ENCODE measurements at places on chromosomes 7 and 10.

DNA sequence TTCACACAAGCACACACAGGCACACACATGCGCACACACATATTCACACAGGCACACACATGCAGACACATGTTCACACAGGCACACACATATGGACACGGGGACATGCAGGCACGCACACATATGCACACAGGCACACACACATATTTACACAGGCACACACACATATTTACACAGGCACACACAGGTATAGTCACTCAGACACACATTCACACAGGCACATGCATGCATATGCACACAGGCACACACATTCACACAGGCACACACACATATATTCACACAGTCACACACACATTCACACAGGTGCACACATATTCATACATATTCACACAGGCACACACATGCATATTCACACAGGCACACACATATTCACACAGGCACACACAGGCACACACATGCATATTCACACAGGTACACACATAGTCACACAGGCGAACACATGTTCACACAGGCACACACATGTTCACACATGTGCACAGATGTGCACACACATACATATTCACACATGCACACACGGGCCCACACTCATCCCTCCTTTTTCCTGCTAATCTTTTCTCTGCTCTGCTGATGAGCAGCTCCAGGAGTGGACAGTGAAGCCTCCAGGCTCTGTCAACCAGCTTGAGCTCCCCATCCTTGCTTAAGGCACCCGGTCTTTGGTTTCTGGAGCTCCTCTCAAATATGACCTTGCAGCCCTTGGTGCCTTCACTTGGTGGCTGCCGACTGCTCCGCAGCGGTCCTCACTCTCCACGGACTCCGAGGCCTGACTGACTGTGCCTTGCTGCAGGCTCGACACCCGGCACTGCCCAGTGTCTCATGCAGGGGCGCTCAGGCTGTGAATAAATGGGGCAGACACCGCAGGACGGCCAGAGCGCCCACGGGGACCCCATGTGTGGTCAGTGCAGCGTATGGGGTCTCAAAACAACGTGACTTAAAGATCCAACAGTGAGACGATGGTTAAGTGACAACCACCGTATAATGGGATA, 581.2 kb upstream of the MGMT start:
- DNase-seq = no peak

DNA sequence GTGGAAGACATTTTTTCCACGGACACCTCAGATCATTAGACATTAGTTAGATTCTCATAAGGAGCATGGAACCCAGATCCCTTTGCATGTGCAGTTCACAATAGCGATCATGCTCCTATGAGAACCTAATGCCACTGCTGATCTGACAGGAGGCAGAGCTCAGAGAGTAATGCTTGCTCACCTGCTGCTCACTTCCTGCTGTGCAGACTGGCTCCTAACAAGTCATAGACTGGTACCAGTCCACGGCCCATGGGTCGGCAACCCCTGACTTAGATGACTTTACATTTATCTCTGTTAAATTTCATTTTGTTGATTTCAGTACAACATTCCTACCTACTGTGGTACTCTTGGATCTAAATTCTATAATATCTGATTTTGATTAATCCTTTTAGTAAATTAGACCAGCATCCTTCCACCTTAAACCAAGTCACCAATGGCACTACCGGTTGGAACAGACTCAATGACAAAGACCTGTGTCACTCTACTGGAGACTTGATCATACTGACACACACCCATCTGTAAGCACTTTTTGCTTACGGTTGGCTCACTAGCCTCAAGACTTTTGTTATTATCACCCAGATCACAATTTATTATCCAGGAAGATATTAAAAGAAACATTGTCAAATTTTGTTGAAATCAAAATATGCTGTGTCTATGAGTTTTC, 8.0 kb upstream of the CCDC71L start:
- DNase-seq = no peak

- DNase-seq = no peak
Observed at GRCh38 chr7:48638041-48638440, 286.3 kb upstream of the CDC14C start.

GRCh38 chr7:150976529-150977381, 1.4 kb downstream of the KCNH2 start:
- no peak for DNase-seq

- no peak for DNase-seq
Observed at GRCh38 chr7:66348959-66349358, 143.8 kb downstream of the TPST1 start.

- no peak for DNase-seq
Observed at GRCh38 chr7:98802781-98803110, 67.1 kb downstream of the TMEM130 start.

DNA sequence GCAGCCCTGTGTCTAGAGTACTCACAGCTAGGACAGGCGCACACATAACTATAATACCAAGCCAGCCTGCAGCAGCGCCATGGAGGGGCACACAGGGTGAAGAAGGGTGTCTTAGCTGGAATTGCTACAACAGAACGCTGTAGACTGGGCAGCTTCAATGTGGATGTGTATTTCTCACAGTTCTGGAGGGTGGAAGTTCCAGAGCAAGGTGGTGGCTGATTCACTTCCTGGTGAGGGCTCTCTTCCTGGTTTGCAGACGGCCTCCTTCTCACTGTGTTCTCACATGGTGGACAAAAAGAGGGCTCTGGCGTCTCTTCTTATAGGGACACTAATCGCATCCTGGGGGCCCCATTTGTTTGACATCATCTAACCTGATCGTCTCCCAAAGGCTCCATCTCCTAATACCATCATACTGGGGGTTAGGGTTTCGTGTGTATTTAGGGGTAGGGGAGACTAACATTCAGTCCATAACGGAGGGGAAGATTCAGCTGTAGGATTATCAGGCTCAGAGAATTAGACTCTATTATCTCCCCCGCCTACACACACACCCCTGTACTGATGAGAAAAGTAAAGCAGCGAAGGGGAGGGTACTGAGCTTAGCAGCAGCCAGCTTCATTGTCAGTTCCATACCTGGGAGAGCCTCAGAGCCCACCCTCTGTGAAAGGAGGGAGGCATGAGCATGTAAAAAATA, 289.1 kb downstream of the CCDC3 start:
- DNase-seq = no peak

DNA sequence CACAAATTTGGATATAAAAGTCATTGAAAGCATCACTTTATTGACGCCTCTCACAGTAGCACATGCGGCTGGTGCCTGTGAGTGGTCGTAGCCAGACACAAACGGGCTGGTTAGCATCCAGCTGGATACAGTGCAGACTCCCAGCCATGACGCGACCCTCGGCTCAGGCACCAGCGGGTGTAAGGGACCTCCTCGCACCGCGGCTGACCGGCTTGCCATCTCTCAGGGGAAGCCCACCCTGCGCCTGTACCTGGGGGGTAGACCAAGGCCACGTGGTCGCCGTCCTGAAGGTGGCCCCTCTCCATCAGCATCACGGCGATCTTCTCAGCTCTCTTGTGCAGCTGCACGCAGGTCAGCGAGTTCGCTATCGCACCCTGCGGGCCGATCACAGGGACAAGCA, 213.8 kb downstream of the ZMYND11 start:
- DNase-seq = no peak

- no peak for DNase-seq
Observed at GRCh38 chr7:121271916-121272315, 56.9 kb upstream of the WNT16 start.

- no peak for DNase-seq
Observed at GRCh38 chr10:71358277-71358676, 38.4 kb upstream of the CDH23 start.

- no peak for DNase-seq
Observed at GRCh38 chr7:22962775-22963350, 51.1 kb downstream of the HYCC1 start.

DNA sequence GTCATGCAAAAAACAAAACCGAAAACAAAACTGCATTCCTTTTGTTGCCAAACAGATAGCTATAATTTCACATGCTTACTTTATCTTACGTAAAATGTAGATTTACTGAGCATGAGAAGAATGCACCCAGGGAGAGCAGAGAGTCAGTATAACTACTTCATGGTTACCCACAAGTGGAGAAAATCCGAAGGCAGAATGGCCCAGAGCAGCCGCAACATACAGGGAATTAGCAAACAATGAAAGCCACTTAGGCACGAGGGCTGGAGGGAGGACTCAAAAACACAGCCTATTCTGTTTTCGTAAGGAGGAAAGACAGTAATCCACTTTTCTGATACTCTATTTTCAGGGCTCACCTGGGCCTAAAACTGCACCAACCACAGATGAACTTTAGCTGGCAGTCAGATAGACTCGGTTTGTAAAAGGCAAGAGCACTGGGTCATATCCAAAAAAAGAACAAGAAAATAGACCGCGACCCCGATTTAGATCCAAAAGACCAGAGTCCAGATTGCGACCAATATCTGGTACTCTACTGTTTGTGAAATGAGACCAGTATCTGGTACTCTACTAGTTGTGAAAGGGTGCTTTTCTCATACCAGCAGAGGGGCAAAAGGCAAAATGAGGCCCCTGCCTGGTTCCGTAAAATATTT, 1.3 kb downstream of the ITPRIP start:
- no peak for DNase-seq

- no peak for DNase-seq
Observed at GRCh38 chr10:650886-651615, 38.4 kb downstream of the DIP2C start.

DNA sequence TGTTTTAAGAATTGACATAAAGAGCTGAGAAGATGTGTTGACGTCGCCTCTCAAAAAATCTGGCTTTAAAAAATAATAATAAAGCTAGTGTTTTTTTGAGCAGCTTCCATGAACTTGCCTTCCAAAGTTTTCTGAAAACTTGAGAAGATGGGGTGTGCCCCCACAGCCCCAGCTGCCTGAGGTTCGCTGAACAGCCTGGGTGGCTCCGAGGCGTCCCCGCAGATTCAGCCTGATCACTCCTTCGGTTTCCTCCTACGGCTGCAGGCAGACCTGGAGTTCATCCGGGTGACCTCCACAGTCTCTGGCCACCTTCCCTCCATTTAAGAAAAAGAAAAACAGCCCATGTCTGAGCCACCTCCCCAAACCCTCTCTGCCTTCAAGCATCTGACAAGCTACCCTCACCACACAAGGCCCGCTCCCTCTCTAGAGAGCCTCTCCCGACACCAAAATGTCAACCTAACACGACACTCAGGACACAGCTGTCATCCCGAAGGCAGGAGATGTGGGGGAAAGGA, 177.8 kb downstream of the PTPRN2 start:
- no peak for DNase-seq

DNA sequence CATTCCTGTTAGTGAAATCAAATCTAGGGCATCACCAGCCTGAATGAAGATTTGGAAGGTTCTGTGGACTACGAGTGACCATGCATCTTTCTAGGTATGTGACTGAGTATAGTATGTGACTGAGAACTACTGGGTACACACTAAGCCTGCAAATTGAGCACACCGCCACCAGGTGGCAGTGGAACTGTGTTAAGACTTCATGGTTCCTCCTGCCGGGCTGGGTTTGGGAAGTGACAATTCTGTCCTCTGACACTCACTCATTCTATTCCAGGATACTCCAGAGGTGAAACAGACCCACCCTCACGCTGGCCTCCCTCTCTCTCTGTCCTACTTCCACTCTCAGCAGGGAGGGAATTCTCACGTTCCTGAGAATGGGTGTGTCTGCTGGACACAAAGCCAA, 84.0 kb upstream of the TMEM248 start:
- DNase-seq = no peak

GRCh38 chr7:27424749-27425148, 182.1 kb downstream of the EVX1 start:
- no peak for DNase-seq

DNA sequence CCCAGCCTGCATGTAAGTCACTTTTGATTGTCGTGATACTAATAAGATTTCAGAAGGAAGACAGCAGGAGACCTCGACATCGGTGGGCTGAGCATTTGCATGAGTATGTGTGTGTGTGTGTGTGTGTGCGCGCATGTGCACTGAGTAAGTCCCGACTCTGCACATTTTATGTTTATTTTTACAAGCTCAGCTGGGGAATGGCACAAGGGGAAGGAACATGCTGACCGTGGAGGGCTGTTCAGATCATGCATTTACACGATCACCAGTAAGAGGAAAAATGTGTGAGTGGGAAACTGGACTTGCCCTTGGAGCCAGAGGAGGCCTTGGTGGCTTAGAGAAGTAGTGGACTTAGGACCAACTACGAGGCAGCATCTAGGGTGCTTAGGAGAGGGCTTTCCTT, 41.3 kb downstream of the IL2RA start:
- no peak for DNase-seq

- no peak for DNase-seq
Observed at GRCh38 chr10:73812657-73813056, 1.3 kb upstream of the NDST2 start.

DNA sequence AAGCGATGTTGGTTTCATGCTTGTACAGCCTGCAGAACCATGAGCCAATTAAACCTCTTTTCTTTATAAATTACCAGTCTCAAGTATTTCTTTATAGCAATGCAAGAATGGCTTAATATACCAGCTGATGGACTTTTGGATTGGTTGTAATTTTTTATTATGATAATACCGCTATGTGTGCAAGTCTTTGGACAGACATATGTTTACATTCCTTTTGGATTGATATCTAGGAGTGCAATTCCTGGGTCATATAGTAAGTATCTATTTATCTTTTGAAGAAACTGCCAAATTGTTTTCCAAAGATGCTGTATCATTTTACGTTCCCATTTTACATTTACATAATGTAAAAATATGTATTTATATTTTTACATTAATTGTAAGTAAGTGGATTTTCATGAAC, 81.2 kb upstream of the PIP4K2A start:
- no peak for DNase-seq

GRCh38 chr10:118238573-118239235, 103.4 kb downstream of the FAM204A start:
- DNase-seq = no peak

GRCh38 chr10:131141645-131142516, 169.6 kb downstream of the TCERG1L start:
- DNase-seq = no peak

GRCh38 chr10:105534086-105534485, 893.0 kb downstream of the SORCS3 start:
- DNase-seq = no peak

- DNase-seq = no peak
Observed at GRCh38 chr10:109467551-109467950, 455.8 kb downstream of the XPNPEP1 start.

DNA sequence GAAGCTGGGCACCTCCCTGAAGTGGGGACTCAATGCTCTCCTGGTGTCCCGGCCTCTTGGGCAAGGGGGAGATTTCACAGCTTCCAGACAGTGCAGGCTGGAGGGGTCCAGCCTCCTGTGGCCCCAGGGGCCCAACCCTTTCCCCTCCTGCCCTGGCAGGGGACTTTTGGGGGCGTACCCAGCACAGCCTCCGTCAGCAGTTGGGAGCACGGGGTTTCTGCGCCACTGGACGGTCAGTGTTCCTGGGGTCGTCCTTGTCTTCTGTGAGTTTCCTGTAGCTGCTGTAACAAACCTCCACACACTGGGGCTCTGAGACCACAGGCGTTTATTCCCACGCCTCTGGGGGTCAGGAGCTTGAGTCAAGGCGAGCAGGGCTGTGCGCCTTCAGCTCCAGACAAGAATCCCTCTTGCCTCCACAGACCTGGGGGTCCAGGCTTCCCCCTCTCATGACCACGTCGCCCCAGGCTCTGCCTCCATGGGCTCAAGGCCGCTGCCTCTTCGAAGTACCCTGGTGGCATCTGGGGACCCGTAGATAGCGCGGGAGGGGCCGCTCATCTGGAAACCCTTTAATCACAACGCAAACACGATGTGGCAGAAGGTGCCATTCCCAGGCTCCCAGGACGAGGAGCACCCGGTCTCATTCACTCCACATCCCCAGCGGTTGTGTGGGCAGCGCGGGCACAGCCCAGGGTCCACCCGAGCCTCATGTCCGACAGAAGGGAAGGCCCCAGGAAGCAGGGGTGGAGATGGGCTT, 14.0 kb downstream of the PWWP2B start:
- DNase-seq = no peak

Data from activated naive CD4-positive, alpha-beta T cell (primary cell).